Stimulated activated CD4-positive, alpha-beta T cell treated with anti-CD3 and anti-CD28 coated beads, Interleukin-2, amount 100 ng/mL, for 24 hours (primary cell): ENCODE measurements at places on chromosomes 3 and 15.
A peak's percentile ranks its signal among the peaks of the same experiment; 100 is the strongest.

DNA sequence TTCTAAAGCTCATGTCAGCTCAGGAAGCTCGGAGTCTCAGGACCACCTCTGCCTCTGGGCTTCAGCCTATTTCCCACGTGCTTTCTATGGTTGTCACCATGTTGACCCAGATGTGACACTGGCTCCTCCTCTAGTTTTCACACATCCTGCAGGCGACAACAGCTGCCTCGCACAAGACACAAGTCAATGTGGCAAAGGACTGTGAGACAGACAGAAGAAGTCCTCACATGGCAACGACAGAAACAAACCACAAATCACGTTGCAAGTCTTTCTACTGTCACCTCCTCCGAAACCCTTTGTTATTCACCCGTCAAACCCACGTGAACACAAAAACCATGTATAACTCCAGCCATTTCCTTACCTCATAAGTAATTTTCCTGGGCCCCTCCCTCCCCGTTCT, 194.5 kb downstream of the MEX3B start:
- no peak for DNase-seq

DNA sequence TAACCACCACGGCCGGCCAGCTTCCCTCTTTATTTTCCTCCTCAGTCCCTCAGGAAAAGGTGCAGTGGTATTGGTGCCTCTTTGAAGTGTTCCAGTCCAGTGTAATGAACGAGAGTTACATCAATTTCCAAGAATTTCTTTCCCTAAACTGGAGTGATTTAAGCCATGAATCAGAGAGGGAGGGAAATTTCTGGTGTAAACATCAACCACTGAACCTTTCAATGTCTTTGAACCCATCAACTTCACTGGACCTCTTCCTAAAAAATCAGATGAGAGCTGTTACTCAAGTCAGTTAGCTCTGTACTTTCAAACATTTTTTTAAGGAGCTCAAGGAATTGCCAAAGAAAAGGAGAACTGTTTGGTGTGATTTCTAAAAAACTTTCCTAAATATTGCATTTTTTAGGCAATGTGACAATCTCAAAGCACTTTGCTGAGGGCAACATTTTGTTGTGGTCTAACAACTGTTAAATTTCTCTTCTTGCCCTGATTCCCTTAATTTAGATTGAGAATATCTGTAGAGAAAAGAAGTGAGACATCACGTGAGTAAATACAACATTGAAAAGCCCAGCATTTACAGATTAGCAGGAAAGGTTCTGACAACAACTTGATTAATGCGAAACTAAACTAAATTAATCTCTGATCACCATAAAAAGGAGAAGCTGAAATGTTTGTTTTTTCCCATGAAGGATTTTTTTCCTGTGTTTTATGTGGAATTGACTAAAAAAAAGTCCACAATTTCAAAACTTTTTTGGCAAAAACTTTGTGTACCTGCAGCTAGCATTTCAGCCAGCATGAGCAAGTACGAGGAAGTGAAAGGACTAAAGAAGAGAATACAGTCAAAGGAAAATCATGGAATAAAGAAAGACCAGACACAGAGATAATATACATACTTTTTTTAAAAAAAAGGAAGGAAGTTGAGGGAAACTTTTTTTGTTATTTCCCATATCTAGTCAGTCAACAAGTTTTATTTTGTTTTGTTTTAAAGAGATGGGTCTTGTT, 9.1 kb upstream of the DAZL start:
- no peak for DNase-seq

DNA sequence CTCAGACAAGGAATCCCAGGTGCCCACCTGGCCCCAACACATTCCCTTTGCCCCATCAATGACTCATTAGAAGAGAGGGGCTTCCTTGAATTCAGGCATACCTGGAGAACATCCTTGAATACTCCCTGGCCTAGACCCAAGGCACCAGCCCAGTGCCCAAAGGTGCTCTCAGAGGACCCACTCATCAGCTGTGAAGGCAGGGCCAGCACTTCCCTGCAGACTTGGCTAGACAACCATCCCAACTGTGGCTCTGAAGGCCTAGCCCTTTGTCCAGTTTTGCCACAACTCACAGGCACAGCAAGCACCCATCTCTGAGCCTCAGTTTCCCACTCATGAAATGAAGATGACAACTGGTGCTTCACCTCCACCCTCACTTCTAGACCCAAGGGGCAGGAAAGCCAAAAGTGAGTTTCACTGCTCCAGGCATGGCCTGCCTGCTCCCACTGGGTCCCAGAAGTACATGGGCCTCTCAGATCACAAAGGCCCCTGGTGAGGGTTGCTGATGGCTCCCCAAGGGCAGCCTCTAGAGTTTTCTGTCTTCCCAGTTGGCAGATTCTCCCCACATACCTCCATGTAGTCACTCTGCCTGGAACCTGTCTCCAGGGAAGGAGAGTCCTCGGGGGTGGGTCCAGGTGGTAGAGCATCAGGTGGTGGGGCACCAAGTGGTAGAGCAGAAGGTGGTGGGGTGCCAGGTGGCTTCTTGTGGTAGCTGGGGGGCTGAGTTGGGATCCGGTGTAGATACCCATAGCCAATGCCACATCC, 7.5 kb downstream of the GORASP1 start:
- DNase-seq = no peak

DNA sequence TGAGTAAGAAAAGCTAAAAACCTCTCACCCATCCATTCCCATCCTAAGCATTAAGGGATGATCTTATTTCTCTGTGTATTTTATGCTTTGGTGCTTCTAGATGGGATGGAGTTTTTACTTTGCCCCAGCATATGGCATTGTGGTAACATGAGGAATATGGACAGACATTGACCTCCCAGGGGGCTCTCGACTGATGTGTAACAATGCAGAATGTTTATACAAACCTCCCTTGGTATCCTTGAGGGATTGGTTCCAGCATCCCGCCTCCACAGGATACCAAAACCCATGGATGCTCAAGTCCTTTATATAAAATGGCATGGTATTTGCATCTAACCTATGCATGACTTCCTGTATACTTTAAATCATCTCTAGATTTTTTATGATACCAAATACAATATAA, 21.6 kb downstream of the PDIA5 start:
- no peak for DNase-seq

DNA sequence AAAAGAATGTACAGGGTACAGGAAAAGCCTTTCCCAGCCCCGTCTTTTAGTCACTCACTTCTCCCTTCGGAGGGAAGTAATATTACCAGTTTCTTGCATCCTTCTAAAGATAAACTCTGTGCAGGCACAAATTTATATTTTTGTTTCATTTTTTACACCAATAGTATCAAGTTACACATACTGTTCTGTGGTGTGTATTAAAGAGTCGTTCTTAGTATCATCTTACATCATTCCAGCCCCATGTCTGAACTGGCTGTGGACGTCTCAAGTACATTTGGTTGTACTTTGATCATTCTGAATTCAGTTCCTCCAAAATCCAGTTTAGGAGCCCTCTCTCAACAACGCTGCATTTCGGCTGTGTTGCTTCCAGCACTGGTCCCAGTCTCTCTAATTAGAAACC, 68.7 kb downstream of the LMLN start:
- DNase-seq = no peak

DNA sequence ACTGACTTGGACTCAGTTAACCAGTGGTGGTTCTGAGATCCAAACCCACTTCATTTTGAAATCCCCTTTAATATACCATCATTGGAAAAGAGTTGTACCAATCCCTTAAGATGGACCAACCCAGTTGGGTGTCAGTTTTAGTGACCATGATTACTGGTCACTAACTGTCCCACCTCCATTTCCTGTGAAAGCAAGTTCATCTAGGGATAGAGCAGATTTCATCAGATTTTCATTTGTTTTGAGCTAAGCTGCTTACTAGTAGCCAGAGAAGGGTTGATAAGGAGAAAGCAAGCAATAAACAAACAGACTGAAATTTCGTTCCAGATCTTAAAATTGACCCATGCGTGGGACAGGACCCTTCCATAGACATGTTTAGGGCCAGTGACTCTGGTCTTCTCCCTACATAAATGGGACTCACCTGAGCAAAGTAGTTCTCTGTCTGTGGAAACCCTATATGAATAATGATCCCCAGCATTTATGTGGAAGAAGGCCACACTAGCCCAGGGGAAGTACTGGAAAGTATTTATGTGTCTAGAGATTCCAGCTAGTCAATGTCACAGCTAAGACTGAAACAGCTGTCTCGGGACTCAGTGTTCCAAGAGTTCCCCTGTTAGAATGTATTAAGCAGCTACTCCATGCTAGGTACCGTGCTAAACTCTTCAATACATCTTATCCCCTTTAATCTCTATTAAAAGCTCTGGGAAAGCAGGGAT, 196.0 kb upstream of the BCL6 start:
- no peak for DNase-seq

GRCh38 chr3:172171396-172172075, 132.2 kb downstream of the FNDC3B start:
- DNase-seq = no peak

DNA sequence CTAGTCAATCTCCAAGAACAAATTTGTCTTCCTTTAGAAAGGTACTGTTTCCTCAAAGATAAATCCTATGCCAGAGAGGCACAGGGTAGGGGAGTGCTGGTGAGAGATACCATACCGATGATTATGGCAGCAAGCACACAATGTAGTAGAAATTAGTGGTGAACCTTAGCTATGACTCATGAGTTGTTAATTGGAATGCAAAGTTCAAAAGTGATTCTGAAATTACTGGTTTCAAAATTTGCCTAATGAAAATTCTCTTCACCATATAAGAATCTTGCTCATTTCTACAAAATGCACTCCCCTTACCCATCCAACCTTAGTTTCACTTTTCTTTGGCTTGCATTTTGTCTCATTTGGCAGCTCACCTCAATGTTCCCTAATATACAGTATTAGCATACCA, 139.5 kb upstream of the SLC2A2 start:
- DNase-seq = no peak

- DNase-seq = no peak
Observed at GRCh38 chr3:187223799-187224198, 26.5 kb downstream of the RTP1 start.

- DNase-seq = no peak
Observed at GRCh38 chr15:27993996-27994780, 104.9 kb downstream of the OCA2 start.

DNA sequence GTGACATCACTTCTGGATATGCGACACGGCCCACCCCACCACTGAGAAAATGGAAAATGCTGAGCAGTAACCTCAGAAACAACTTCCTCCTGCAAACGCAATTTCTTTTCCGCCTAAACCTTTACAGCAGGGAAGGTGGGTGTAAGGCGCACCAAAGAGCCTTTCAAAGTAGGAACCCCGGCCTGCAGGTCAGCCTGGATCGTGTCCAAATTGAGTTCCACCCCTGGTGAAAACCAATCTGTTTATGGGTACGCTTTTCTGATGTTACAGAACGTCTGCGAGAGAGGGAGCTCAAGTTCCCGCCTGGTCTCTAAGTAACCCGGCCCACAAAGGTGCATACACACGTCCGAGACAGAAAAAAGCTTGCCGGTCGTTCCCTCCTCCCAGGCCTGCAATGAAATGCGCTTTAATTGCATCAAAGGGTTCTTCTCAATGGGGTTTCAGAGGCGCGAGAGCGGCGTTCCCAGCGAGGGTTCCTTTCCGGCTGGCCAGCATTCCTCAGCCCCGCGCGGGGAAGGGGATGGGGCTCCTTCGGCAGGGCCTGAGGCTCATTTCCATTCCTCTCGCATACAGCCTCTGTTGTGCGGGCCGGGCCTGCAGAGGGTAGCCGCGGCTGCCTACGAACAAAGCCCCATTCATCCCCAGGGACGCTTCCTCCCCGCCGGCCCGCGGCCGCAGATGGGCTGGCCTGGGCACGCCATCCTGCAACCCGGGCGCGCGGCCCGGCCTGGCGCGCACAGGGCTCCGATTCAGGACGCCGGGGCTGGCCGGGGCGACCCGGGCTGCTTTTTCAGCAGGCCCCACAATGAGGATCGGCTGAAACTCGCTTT, 138.1 kb downstream of the TMCO5A start:
- DNase-seq = peak; percentile 19

- DNase-seq = no peak
Observed at GRCh38 chr3:68620211-68620610, 312.1 kb downstream of the TAFA4 start.

GRCh38 chr3:100081311-100081710, 33.0 kb downstream of the FILIP1L start:
- DNase-seq = no peak

GRCh38 chr3:142009029-142009428, 132.6 kb downstream of the ATP1B3 start:
- no peak for DNase-seq

GRCh38 chr15:91936182-91936775, 82.8 kb downstream of the SLCO3A1 start:
- DNase-seq = no peak

GRCh38 chr3:65276551-65276950, 588.8 kb upstream of the ADAMTS9 start:
- no peak for DNase-seq

DNA sequence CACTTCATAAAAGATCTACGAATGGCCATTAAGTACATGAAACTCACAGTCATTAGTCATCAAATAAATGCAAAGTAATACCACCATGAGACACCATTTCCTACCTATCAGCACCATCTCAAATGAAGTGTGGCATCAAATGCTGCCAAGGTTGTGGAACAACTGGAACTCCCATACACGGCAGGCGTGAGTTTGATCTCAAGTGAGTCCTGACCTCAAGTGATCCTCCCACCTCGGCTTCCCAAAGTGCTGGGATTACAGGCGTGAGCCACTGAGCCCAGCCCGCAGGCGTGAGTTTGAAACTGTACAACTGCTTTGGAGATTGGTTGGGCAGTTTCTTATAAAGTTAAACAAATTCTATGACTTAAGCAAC, 28.8 kb upstream of the HDAC11 start:
- DNase-seq = peak; percentile 54

DNA sequence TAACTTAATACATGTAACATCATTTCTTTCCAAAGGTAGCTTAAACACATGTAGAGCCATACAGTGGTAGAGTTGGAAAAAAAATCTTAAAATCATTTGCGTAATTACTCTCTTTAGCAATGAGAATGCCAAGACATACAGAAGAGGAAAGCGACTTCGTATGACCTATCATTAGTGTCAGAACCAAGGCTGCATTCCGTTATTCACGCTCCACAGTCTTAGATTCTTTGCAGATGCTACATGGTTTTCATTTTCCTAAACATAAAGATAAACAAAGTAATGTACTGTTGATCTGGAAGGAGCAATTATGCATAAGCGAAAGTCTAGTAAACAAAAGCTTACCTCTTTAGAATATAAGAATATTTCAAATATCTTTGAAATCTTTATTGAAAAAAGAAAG, 410.3 kb upstream of the TPRG1 start:
- no peak for DNase-seq

DNA sequence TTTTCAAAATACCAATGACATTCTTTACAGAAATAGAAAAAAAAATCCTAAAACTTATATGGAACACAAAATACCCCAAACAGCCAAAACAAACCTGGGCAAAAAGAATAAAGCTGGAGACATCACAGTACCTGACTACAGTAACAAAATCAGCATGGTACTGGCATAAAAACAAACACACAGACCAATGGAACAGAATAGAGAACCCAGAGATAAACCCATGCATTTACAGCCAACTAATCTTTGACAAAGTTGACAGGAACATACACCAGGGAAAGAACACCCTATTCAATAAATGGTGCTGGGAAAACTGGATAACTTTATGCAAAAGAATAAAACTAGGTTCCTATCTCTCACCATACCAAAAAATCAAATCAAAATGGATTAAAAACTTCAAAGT, 36.4 kb downstream of the SCAPER start:
- DNase-seq = no peak

GRCh38 chr3:195811756-195812155, at the start of gene MUC4:
TSS of gene MUC4 (minus strand) at chr3:195811929. CDS start at chr3:195811817, 112 bp downstream.
- DNase-seq = no peak
